A549 treated with RU486 at 1 μM for 4 hours (cell line): ENCODE measurements at places on chromosomes 4 and X. TPM values are rescaled to one million over a fixed set of nuclear protein-coding genes. Genes with fewer than 3 reads are reported as not detected.

The XPNPEP2 gene
- not detected in 5 replicates for total RNA-seq

The TREX2 gene
- total RNA-seq = 0.67 to 1.8 TPM (median 1.6 TPM) in 5 replicates

The ADGRG2 gene
- total RNA-seq = 4.6 to 7.0 TPM (median 6.4 TPM) in 5 replicates

The ZNF630 gene
- total RNA-seq = 0.14 to 0.55 TPM (median 0.37 TPM) in 5 replicates

The SCML2 gene
- 6.7 to 9.8 TPM (median 8.0 TPM) in 5 replicates for total RNA-seq

The IL9R gene
- 0.10 to 0.21 TPM (median 0.16 TPM) in 4 of 5 replicates, not detected in the other for total RNA-seq

The NDNF gene
- total RNA-seq = not detected in 5 replicates
